H9 (cell line): ENCODE measurements at places on chromosomes 12 and 14.
A peak's percentile ranks its signal among the peaks of the same experiment; 100 is the strongest.

GRCh38 chr12:124613151-124613585 is 45.8 kb upstream of the NCOR2 start:
- no peak for DNase-seq

DNA sequence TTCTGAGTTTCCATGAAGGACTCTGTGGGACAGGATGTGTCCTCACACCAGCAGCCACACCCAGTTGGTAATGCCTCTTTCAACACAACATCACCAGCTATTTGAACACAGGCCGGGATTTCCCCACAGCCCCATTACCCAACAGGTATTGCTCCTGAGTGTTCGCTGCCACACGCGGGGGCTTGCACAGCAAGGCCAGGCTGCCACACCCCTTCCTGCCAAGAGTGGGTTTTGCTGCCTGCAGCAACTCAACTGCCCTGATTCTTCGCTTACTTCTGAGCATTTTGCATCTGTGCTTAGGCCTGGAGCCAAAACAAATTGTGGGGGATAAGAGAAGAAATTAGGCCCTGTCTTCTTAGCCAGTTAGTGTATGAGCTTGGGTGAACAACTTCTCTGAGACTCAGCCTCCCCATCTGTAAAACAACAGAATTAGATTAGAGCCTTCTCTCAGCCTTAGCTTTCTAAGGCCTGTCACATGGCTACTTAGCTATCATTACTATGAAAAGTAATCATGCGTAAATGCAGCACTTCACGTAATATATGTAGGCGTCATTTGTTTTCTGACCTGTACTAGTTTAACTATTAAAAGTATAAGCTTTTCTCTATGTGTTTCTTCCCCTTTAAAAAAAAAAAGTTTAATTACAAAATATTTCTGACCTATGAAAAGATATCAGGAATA is 20.0 kb downstream of the CKAP4 start:
- DNase-seq: peak; percentile 11

DNA sequence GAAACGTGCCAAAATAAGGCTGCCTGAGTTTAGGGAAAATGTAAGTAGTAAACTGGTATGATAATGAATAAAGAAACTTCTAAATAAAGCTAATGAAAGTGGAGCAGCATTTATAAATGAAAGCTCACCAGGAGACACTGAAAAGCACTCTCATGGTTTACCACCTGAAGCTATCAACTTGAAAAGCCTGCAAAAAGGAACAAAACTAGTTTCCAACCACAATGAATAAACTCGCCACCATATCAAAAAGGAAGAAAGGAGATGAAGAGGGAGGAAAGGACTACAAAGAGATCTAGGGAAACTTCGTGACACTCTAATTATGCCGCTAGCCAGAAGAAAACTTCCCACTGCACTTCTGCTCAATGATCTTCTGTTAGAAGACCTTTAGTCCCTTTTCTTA is 66.7 kb downstream of the MED13L start:
- no peak for DNase-seq

DNA sequence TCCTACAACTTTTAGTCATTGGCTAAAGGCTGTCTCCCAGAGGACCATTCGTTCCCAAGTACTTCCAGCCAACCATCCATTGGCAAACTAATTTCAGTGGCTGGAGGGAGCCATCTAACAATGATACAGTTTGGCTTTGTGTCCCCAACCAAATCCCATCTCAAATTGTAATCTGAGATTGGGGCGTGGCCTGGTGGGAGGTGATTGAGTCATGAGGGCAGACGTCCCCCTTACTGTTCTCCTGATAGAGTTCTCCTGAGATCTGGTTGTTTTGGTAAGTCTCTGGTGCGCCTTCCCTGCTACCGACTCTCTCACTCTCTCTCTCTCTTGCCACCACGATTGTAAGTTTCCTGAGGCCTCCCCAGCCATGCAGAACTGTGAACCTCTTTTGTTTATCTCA is 99.7 kb upstream of the FUT8 start:
- DNase-seq: peak; percentile 36

DNA sequence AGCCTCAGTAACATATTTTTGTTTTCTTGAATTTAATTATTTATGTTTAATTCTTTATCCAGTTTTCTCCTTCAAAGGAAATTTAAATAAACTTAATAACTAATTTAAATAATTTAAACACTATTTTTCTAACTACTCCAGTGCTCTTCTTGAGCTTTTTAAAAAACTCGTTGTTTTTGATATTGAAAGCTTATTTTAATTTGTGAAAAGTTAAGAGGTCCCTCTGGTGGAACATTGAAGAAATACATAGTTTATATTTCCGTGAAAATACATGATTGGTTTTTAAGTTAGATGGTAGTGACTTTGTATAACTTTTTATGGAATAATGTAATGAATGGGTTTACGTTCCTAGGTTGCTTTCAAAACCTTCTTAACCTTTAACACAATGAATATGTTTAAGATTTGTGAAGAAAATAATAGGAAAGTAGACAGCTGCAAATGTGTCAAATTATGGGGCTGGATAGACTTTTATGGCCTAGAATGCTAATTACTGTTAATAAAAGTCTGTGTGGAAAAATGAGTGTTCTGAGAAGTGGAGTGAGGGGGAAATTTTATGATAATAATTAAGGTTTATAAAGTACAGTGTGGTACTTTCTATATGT is 45.9 kb upstream of the MSRB3 start:
- DNase-seq: no peak

DNA sequence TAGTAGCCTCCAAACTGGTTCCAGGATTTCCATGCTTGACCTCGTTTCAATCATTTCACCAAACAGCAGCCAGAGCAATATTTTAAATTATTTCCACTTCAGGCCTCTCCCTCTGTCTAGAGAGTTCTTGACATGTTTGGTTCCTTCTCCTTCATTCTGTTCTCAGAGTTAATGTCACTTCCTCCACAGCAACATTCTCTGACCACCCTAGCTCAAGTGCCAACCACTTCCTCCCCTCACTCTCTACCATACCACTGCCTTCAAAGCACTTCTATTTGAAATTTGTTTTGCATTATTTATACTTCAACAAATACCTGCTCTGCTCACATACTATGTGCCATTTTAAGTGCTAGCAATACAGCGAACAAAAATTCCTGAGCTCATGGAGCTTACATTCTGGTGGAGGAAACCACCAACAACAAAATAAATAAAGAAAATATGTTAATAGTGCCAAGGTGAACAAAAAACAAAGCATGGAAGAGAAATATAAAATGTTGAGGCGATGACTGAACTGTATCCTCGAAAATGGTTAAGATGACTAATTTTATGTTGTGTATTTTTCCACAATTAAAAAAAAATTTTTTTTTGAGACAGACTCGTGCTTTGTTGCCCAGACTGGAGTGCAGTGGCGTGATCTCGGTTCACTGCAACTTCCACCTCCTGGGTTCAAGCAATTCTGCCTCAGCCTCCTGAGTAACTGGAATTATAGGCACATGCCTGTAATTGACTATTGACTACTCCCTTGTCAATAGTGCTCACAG is 17.3 kb downstream of the BAZ1A start:
- no peak for DNase-seq

- DNase-seq: no peak
Measured at GRCh38 chr12:123741937-123742572, 20.0 kb upstream of the DNAH10 start.

DNA sequence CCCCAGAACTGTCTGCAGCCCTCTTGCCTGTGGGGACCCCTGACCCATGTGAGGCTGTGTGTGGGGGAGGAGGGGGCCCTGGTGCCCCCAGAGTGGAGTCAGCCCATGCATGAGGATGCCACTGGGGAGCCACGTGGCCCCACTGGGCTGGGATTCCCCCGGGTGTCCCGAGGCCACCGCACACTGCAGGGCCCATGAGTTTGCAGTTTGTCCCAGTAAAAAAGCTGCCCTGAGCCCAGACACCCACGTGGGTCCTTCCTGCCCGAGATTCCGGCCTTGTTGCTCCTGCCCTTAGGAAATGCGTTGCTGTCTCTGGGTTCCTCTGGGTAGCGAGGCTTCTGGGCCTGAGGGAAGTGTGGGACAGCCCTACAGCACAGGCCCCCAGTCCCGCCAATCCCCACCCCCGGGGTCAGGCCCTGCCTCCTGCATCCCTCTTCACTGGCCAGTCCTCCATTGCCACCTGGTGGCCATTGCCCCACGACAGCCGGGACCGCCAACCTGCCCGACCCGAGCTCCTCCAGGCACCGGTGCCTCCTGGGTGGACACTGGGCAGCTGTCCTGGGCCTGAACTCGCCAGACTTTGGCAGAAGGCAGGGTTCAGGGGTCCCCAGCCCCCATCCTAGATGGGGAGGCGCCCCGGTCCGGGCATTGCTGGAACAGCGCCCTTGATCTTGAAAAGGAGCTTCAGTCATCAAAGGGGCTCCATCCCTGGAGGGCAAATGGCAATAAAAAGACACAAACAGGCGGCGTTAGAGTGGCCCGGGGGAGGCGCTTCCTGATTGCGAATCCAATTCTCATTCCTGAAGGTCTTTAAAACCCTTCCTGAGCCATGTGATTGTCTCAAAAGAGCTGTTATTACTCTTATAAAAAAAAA is 15.6 kb upstream of the C14orf180 start:
- peak; percentile 94 for DNase-seq

- no peak for DNase-seq
Measured at GRCh38 chr14:70268760-70269159, 80.0 kb upstream of the SLC8A3 start.

DNA sequence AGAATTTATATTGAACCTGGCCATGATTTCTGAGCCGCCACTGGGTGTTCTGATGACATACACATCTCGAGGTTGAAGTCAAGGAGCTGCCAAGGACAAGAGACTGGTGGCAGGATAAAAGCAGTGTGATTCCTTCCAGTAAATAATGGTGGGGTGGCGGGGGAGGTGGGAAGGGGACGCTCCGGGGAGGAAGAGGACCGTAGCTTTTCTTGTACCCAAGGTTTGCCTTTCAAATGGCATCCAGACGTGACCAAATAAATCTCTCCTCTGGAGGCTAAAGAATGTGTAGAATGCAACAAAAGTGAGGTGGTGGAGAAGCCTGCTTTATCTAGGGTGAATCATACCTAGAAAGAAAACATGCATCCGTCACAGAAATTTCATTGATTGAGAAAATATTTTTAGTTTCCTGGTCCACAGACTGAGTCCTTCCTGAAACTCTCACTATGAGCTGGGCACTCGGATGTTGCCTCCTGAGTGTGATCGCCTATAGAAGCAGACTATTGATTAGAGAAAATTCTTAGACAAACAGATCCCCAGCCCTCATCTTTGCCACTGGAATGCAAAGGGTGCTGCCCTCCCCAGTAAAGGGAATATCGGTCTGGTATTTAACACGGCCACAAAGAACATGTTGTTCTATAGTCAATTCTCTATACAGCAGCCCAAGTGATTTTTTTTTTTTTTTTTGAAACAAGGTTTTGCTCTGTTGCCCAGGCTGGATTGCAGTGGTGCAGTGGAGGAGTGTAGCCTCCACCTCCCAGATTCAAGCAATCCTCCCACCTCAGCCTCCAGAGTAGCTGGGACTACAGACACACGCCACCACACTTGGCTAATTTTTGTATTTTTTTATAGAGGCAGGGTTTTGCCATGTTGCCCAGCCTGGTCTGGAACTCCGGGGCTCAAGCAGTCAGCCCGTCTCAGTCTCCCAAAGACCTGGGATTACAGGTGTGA is 112.1 kb downstream of the DPF3 start:
- no peak for DNase-seq

DNA sequence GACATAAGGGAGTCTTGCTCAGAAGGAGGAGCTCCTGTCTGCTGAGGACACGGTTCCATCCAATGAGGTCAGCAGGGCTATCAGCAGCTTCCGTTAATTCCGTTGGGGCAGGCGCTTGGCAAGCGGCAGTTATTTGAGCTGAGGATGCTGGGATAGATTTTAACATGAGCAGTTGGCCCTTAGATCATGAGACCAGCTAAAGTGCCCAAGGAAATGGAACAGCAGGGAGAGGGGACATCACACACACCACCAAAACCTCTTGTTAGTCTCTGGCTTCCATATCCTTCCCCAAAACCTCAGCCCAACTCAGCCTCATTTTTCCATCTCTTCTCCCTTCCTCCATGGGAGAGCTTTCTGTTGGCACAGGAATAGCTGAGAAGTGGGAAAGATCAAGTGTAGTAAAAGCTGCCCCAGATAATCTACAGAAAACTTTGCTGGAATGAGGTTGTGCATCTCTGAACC is 138.7 kb upstream of the PZP start:
- peak; percentile 2 for DNase-seq

- DNase-seq: no peak
Measured at GRCh38 chr14:92135269-92135668, 13.5 kb downstream of the CPSF2 start.

- no peak for DNase-seq
Measured at GRCh38 chr12:49585477-49586459, 17.8 kb upstream of the MCRS1 start.

GRCh38 chr14:105666420-105666819 is 140.0 kb downstream of the TMEM121 start:
- no peak for DNase-seq

GRCh38 chr12:94941440-94941862 is 62.0 kb downstream of the NDUFA12 start:
- DNase-seq: no peak

- no peak for DNase-seq
Measured at GRCh38 chr14:83085725-83086124, 1552.1 kb upstream of the SEL1L start.

DNA sequence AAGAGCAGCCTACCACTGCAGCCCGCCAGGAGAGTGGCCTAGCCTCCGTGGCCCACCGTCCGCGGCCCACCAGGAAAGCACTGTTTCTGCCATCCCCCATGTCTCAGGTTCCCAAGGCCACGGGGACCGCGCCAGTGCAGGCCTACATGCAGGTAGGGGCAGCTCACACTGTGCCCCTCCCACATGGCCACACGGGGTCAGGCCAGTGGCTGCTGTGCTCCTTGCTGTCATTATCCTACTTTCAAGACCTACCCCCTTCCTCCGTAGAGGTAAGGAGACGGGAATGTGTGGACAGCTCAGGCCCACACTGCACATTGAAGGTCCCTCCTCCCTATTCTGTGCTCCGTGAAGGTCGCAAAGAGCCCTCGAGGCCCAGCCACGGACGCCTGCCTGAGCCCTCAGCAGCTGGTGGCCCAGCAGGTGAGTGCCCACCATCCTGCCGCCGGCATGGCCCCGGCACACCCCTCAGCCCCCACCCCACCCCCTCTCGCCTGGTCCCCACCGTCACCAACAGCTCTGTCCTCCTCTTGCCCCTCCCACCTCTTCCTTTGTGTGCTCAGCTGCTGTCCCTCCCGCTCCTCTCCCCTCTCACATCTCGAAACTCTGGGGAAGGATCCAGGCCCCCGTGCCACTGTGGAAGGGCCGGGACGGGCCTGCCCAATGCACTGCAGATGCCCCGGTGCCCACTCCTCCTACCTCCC is 10.0 kb downstream of the DDX51 start:
- peak; percentile 58 for DNase-seq

- DNase-seq: no peak
Measured at GRCh38 chr14:69972755-69973154, 93.5 kb downstream of the SMOC1 start.

GRCh38 chr12:99111600-99111999 is 466.5 kb downstream of the APAF1 start:
- no peak for DNase-seq

GRCh38 chr12:81866081-81866480 is 106.9 kb upstream of the PPFIA2 start:
- no peak for DNase-seq
